MG63 (cell line): ENCODE measurements at places on chromosomes 1 and 21. TPM values are rescaled to one million over a fixed set of nuclear protein-coding genes. Genes with fewer than 3 reads are reported as not detected.

DNA sequence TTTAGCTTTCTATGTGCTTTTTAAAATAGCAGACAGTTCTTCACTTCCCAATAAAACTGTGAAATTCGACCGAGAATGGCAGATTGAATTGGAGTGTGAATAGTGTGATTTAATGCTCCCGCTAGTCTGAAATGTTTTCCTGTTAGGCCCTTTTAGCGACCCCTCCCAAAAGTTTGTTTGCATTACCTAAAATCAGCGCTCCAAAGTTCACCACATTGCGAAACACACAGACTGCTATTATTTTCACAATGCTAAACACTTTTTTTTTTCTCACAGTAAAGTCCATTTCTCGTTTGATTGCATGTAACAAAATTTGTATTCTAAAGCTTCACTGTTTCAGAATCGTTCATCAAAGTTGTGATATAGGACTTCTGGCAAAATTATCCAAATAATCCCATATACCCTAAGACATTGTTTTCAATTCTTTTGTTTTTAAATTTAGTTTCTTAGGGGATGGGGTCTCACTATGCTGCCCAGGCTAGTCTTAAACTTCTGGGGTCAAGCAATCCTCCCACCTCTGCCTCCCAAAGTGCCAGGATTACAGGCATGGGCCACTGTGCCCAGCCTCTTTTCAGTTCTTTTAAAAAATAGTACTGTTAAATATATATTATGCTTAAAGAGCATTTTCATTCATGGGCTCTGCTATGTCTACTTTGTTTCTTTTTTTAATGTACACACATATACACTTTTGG is 76.5 kb upstream of the USH2A start:
- DNase-seq, result no peak

DNA sequence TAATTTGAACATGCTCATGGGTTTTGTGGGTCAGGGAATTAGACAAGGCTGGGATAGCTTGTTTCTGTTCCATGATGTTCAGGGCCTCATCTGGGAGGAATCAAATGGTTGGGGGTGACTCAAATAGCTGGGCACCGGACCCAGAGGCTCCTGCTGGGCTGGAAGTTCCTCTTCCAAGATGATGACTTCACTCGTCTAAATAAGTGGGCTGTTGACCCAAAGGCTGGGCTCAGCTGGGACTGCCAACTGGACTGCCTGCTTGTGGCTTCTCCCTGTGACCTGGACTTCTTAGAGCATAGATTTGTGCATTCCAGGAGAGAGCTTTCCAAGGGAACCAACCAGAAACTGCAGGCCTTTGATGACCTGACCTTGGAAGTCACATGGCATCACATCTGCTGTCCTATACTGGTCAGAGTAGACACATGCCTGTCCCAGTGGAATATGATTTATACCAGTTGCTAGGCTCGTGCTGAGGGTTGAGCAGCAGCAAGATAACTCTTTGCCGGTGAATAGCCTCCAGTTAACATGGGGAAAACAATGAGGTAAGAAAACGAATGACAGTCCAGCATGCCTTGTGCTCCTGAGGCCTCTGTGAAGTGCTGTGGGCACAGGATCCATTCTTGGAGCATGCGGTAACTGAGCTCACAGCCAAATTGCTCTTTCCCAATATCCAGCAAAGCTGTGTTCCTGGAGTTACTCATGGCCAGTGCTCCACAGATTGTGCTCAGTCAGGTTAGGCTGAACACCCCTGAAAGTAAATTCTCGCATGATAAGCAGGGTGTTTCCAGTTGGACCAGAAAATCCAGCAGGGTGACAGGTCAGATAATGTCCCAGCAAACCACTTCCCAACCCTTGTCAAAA is 272.9 kb upstream of the TMEM51 start:
- DNase-seq, result peak; percentile 96

GRCh38 chr1:201728731-201729130 is 100.2 kb upstream of the IPO9 start:
- no peak for DNase-seq

DNA sequence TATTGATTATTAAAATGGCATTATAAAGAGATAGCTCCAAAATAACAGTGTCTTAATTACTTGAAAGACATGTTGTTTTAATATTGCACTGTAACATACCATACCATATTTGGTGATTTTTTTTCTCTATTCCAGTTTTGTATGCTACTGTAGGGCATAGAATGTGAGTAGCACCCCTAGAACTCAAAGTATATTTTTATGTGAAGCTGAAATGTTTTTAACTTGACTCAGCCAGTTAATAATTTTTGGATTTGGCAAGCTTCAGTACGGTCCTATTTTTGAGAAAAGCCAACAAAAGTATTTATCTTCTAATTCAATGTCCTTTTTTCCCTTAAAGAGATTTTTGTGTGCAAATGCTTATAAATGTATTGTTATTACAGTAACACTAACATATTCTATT is 593.8 kb downstream of the USP25 start:
- no peak for DNase-seq

DNA sequence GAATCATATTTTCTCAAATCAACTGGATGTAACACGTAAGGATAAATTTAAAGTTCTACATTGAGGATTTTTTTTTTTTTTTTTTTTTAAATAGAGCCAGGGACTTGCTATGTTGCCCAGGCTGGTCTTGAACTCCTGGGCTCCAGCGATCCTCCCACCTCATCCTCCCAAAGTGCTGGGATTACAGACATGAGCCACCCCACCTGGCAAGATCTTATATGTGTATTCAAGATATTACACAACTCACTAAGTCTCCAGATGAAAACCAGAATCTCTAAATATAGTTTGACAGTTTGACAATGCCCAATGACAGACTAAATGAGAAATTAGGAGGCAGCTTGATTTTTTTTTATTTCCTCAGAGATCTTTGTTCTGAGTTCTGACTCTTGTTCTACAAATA is 6.8 kb downstream of the YY1AP1 start:
- DNase-seq, result no peak

- DNase-seq, result no peak
These were observed 19.7 kb upstream of the RNU1-4 start for GRCh38 chr1:16720351-16721223.

LCE2B gene
- total RNA-seq, result not detected in 2 replicates

GSTM1 gene
- total RNA-seq, result 67.7 and 86.1 TPM in 2 replicates

KCNA3 gene
- not detected in 2 replicates for total RNA-seq

DAB1 gene
- total RNA-seq, result not detected in 2 replicates

MTMR11 gene
- total RNA-seq, result 0.35 and 3.0 TPM in 2 replicates

CCDC185 gene
- total RNA-seq, result 0.47 TPM in 1 of 2 replicates, not detected in the other

KRTAP19-4 gene
- total RNA-seq, result not detected in 2 replicates
